RWPE1 (cell line): ENCODE measurements at places on chromosomes 4 and X.

DNA sequence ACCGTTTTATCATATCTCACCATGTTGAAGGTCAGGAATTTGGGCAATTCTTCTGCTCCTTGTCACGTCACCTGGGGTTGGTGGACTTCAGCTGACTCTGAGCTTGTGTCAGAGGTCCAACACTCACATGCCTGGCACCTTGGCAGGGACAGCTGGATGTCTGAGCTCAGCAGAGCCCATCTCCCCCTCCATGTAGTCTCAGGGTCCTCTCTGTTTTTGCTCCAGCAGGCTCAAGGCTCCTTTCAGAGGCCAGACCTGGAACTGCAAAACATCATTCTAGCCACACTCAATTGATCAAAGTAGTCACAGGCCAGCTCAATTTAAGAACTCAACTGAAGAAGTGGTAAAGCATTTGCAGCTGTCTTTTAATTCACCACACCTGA lies 45.4 kb downstream of the EDNRA start:
- no peak for DNase-seq

DNA sequence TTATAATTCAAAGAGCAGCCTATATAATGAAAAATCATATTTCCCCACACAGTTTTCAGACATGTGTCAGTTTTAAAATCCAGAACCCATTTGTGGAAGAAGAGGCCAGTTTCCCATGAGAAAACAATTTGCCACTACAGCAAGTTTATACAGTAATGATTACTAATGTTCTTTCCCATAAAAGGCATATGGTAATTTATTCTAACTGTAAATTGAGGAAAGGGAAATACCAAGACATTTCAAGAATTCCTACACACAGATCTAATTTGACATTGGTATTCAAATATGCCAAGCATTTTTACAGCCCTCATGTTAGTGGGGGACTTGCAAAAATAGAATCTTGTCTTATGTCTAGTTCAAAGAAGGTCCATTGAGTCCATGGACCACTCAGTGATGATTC lies 1368.6 kb downstream of the FSTL5 start:
- DNase-seq, result no peak

DNA sequence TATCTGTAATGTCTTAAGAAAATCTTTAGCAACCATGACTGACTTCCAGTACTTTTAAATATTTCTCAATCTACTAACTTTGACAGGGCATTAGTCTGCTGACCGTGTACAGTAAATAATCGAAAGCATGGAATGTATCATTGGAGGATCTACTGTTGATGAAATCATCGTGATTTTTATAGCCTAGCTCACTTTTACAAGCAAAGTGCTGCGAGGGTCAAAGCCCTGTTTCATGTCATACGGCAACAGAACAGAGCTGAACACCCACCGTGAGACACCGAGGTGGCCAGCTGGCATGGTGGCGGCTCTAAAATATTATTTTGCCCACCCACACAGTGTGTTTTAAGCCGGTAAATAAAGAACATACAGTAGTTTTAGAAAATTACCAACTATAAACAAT lies 679.3 kb downstream of the FAT4 start:
- no peak for DNase-seq

GRCh38 chrX:136541294-136541693 lies 9.3 kb downstream of the VGLL1 start:
- DNase-seq, result no peak

- no peak for DNase-seq
Observed at GRCh38 chrX:69991685-69992084, 58.1 kb downstream of the AWAT2 start.

DNA sequence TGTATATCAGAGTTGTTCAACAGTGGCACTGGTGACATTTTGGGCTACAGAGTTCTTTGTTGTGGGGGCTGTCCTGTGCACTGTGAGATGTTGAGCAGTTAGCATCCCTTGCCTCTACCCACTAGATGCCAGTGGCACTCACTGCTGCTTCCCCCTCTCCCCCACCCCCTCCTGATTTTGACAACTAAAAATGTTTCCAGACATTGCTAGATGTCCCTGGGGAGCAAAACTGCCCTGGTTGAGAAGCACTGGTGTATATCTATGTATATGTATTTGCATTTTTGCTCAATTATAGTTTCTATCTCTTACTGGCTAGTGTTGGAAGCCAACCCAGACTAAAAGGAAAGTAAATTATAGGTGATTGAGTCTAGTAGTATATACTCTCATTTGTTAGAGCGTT lies 2.4 kb downstream of the TMEM131L start:
- DNase-seq, result no peak

DNA sequence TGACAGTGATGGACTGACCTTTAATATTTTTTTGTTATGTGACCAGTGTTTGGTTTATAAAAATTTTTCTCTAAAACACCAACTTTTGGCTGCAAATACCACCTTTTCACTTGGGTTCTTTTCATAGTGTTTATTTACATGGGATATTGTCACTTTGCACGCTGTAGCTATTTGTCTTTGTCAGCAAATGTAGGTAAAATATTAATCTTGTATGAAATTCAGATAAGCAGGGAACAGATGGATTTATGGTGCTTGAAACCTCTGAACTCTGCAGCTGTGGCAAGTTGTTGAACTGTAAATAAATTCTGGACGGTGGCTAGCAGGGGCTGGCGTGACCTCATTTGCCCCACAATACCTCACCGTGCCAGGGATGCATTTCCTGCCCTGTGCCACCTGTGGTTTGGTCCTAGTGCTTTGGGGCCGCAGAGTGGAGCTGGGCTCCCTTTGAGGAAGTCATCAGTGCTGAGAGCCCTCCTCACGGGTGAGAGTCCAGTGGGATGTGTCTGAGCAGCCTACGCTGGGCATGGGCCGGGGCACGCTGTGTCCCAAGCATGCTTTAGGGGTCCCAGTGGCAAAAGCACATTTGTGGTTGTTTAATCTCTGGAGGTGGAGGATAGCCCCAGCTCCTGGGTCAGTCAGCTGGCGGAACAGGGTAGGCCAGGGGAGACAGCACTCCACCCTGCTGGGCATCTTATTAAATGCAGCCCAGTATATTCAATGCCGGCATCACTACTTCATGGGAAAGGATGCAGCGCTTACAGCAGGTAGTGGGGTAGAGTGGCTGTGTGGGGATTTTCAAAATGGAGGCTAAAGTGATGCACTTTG lies 108.6 kb downstream of the TBL1X start:
- DNase-seq, result no peak

DNA sequence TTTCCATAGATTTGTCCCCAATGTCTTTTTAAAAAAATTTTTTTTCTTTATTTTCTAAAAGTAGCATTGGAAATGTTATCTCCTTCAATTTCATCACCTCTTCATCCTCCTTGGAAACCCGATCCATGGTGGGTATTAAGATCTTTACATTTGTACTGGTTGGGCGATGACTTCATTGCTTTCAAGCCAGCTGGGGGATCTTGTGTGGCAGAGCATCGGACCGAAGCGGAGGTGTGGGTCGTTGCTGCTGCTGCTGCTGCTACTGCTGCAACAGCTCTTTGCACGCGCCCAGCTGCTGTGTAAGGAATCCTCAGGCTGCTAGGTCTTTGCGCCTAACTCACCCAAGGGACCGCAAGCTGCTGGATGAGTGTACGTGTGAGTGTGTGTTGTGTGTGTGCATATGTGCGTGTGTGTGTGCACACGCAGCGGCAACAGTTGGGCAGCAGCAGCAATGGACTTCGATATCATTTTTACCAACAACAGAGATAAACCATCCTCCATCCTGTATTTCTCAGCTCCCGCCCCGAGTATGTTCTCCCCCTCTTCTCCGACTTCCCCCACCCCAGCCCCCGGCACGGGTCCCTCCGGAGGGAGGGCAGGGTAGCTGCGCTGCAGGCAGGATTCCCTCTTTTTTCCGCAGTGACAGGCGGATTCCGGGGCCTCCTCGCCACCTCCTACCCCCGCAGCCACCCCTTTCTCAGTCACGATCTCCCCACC lies 768 bp upstream of the CDKL5 start:
- DNase-seq, result no peak

GRCh38 chrX:120365320-120365719 lies 3.4 kb downstream of the ATP1B4 start:
- no peak for DNase-seq

- DNase-seq, result no peak
Observed at GRCh38 chr4:51942108-51942832, 77.9 kb downstream of the LRRC66 start.
